ENCODE measurements at places on chromosomes 2 and 18.

- peak; percentile 21 for DNase-seq
Observed at GRCh38 chr18:35355140-35355618, 11.0 kb upstream of the ZNF24 start.

- DNase-seq: no peak
Observed at GRCh38 chr2:223654384-223654915, 52.3 kb upstream of the SCG2 start.

- no peak for DNase-seq
Observed at GRCh38 chr2:114082731-114083433, 193.0 kb downstream of the ACTR3 start.

- no peak for DNase-seq
Observed at GRCh38 chr2:212001325-212001724, 537.3 kb downstream of the ERBB4 start.

DNA sequence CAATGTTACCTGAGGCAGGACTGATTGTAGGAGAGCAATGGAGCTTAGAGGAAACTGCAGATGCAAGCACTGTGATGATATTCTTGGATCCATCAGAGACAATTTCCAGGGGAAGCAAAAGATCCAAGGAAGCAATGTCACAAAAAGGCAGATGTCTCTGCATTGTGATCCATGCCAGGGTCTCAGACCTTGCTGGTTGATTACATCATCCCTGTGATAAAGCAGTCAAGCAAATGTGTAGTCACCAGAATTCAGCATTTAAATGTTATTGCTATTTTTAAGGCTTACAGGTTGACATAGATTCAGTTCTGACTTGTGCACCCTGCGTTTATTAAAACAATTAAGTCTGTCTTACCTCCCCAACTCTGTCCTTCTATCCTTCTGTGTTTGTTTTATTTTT lies 56.8 kb upstream of the CCDC85A start:
- DNase-seq: no peak

- no peak for DNase-seq
Observed at GRCh38 chr2:231683292-231684235, 24.8 kb upstream of the PTMA start.

GRCh38 chr2:121562269-121563176 lies 31.8 kb downstream of the RNU4ATAC start:
- no peak for DNase-seq

DNA sequence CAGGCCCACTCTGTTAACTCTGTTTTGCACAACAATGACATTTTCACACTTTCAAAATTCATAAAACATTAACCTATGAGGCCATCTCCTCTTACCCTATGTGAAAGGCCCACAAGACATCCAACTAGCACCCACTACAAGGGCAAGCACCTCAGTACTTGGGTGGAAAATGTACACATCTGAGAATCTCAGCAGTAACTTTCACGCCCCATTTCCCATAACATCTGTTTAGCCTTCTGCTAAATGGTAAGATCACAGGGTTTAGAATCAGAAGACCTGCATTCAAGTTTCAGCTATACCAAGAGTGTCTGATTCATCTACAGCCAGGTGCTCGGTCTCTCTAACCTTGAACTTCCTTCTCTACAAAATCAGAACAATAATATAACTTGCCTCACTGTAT lies 89.2 kb downstream of the SP100 start:
- DNase-seq: no peak

DNA sequence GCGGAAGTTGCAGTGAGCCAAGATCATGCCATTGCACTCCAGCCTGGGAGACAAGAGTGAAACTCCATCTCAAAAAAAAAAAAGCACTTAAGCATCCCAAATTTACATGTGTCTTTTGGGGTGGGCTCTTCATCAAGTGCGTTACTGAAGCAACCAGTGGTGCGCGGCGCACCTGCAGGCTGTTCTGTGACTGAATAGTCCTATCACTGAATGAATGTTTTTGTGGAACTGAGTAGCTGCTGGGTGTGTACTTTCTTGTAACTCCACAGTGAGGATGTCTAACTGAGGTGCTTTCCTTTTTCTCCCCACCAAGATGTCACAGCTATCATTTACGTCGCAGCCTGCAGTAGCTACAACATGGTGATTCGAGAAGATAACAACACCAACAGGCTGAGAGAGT lies 17.0 kb downstream of the CHMP1B start:
- DNase-seq: no peak

DNA sequence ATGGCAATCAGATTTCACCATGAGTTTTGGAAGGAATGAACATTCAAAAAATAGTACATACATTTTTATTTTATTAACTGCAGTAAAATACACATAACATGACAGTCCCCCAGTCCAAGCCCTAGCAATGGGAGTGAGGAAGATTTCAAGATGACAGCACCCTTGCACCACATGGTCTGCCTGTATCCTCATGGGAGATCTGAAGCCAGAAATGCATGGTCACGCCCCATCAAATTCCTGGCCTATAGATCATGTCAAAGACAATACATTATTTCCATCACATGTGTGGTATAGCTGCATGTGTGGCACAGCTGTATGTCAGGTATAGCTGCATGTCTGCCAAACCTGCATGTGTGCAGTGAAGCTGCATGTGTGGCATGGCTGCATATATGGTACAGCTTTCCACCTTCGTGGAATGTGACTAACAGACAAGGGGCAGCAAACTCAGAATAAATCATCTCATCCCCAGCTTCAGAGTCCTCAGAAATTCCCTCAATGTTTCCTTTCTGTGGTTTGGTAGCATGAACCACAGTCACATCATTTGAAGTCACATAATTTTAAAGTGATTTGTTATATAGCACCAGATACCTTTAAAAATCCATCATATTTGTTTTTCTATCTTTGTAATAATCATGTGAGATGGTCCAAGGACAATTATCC lies 518.2 kb upstream of the SOX11 start:
- DNase-seq: no peak

DNA sequence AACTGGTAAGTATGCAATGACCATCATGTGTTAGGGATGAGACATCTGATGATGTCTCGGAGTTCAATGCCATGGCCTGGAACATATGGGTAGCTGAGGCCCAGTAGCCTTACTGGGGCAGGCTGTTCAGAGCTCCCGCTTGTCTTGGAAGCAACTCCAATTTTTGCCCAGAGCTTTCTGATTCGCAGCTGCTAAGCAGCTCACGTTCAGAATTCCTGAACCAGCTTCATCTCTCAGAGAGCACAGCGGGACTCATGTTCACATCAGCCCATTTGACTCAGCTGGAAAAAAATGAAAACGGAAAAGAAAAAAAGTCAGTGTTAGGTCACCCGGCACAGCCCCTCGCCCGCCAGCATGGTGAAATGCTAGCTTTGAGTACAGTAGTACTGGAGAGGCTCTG lies 16.8 kb upstream of the LRATD1 start:
- DNase-seq: no peak

DNA sequence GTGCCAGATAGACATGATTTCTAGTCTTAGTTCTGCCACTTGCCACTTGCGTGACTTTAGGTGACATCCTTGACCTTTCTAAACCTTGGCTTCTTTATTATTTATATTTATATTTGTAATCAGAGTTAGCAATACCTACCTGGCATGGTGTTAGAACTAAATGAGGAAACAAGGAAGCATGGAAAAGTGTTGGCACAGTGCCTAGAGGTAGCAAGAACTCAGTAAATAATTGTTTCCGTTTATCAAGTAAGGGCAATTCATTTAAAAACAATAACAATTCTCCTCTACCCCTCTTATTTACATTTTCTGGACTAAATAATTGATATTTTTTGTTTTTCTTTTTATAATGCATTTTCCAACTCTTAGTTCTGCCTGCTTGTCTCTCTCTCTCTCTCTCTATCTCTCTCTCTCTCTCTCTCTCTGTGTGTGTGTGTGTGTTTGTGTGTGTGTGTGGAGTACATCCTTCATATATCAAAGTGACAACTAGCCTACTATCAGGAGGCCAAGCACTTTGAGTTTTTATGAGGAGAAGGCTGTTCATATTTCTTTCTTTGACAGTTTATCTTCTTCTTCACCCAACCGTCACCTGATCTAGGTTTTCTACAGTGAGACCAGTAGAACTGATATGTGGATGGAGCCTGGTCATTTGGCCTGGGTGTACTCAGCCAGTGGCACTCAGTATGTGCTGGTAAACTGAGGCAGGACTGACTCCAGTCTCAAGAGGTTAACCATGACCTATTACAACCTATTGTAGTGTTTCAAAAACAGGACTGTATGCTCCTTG lies 134.5 kb downstream of the LRRTM1 start:
- no peak for DNase-seq

GRCh38 chr18:905948-906415 lies 1.3 kb downstream of the ADCYAP1 start:
- peak; percentile 22 for DNase-seq

GRCh38 chr2:190603374-190603773 lies 45.5 kb upstream of the NAB1 start:
- DNase-seq: no peak

DNA sequence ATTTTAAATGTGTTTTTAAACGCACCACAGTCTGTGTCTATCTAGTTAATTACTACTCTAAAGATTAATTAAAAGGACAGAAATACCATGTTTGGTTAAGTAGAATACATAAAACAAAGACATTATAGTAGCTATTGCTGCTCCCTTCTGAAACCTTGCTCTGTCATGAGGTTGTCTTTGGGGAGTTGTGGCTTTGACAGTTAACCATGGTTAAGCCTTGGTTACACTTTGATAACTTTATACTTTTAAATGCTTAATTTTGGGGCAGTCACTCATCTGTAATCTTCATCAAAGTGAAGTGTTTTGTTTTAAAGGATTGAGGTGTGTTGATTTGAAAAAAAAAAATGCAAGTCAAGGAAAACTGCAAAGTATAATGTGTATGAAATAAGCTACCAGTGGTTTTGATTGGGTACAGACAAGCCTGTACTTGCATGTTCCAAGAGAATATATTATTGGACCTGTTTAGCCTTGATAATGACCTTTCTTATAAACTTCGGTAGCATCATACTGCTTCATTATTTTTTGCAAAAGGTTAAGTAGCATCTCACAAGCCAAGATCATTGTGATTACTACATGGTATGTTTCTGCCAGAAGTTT lies 29.8 kb upstream of the TBR1 start:
- DNase-seq: no peak

DNA sequence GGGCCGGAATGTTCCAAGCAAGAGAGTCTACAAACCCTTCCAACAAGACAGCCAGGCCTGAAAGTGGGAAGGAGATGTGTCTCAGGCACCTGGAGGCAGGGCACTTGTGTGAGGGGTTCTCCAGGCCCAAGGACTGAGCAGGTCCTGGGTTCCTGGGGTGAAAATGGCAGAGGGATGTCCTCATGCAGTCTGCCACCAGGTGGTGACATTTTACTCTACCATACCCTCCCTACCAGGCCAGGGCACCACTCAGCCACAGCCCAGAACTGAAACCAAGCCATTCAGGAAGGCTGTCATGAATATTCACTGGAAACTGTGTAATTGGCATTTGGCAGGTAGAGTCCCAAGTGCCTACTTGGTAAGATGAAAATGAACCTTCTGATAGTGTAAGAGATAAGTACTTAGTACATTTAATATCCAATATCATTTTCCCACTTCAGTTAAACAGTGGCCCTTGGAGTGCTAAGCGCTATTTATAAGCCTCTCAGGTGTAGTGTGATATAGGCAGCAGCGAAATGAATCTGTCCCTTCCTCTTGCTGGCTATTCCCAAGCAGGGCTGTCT lies 185.1 kb downstream of the MYO5B start:
- DNase-seq: peak; percentile 34

DNA sequence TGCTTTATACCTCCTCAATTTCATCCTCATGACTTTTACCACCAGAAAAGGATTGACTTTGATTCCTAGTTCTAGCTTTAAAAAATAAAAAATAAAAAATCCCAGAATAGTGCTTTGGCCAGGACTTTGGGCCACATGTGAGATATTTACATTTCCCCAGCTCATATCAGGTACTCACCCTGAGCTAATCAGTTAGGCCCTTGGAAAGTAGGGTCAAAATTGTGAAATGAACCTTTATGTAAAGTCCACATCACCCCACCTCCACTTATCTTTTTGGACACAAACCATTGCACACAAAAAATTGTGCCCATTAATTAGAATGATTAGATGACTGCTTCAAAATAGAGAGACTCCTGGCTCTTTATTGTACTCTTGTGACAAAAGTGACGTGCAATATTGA lies 17.2 kb downstream of the ME2 start:
- DNase-seq: no peak

DNA sequence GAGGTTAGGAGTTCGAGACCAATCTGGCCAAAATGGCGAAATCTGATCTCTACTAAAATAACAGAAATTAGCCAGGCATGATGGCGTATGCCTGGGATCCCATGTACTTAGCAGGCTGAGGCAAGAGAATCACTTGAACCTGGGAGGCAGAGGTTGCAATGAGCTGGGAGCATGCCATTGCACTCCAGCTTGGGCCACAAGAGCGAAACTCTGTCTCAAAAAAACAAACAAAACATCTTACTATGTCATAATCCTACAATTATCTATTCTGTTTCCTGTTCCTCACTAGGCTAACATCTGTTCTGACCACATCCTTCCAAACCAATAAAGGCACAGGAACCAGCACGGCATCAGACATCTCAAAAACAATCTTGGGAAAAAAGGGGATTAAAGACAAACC lies 361.8 kb upstream of the UBE2E3 start:
- no peak for DNase-seq

GRCh38 chr2:4279431-4279830 lies 576.1 kb downstream of the DCDC2C start:
- no peak for DNase-seq

GRCh38 chr2:120864981-120865380 lies 129.3 kb downstream of the GLI2 start:
- no peak for DNase-seq

DNA sequence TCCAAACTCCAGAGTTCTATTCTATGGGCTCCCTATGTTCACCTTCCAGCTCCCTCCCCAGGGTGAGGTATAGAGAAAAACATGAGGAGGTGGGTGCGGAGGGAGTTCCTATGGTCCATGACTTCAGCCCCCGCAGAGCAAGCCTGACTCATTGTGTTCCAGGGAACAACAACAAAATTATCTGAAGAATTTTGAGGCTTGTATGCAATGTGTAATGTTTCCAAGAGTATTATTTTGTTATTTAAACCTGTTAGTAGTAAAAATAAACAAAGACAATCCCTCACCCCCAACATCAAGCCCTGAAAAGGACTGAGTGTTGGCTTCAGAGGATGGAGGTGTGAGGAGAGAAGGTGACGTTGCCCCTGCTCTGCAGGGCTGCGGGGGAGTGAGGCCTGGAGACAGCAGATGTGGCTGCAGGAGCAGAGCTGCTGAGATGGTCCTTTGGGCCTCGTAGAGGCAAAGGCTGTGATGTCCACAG lies 29.0 kb downstream of the LAMA3 start:
- DNase-seq: no peak

Measured in GM12892 (cell line).